ENCODE measurements at places on chromosomes 3 and 15.

DNA sequence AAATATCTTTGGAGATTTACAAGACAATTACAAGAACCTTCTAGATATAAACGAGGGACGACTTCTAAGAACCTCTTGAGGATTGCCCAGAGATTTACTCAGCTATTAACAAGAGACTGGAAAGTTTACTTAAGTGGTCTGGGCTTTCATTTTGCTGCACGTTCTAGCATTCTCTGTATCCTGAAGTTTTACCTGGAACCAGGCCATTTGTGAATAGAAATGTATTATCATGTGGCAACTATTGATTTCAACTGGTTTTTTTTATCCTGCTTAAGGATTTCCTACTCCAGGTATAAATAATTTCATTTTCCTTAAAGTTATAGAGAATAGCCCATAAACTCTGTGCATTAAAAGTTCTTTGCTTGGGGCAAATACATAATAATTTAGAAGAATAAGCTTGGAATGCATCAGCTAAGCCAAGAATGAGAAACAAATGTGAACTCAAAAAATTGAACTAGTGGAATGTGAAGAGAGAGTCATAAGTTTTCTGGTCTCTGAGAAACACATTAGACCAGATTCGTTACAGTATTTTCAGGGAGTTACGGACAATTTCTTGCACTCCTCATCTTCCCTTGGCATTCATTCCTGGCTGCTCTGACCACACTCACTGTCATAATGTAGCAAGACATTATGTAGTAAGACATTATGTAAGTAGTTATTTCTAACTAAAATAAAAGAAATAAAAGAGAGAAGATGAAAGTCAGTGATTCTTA lies 1.3 kb downstream of the AQP9 start:
- no peak for DNase-seq

- no peak for DNase-seq
These were observed 9.2 kb upstream of the TIGIT start for GRCh38 chr3:114284644-114285043.

GRCh38 chr3:128196647-128197046 lies 43.4 kb downstream of the EEFSEC start:
- DNase-seq, result no peak

- DNase-seq, result no peak
These were observed 103.9 kb downstream of the TMEM266 start for GRCh38 chr15:76163457-76164295.

GRCh38 chr3:81105789-81106488 lies 655.5 kb downstream of the GBE1 start:
- DNase-seq, result no peak

- DNase-seq, result no peak
These were observed 215.9 kb downstream of the GAP43 start for GRCh38 chr3:115839246-115839645.

DNA sequence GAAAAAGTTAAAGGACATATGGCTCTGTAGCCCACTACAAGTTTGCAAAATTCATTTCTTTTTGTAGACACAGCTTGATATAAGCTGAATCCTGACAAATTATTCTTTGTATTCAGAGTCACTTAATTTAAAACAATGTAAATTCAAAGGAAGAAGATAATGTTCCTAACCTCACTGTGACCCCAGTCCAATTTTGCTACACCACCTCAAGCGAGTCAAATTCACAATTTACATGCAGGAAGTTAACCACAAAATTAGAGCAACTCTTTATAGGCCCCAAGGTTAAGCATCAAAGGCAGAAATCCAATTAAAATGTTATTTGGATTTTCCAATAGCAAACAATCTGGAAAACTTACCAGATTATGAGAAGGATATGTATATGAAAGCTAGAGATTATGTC lies 119.5 kb upstream of the CNTN6 start:
- no peak for DNase-seq

DNA sequence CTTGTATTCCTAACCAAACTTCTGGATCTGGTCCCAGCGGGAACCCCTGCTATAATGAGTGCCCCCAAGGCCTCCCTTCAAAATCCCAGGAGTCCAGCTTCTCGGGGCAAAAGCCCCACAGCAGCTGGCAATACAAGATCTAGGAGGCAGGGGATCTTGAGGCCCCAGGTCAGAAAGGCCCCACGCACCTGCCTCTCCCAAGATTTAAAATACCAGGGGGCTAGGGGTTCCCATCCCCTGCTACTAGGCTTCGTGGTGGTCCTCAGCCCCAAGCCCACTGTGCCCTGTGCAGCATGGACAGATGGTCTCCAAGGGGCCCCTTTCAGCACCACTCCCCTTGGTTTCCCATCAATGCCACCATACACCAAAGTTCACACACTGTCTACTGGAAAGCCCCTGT lies 15.8 kb upstream of the CYP11A1 start:
- DNase-seq, result no peak

DNA sequence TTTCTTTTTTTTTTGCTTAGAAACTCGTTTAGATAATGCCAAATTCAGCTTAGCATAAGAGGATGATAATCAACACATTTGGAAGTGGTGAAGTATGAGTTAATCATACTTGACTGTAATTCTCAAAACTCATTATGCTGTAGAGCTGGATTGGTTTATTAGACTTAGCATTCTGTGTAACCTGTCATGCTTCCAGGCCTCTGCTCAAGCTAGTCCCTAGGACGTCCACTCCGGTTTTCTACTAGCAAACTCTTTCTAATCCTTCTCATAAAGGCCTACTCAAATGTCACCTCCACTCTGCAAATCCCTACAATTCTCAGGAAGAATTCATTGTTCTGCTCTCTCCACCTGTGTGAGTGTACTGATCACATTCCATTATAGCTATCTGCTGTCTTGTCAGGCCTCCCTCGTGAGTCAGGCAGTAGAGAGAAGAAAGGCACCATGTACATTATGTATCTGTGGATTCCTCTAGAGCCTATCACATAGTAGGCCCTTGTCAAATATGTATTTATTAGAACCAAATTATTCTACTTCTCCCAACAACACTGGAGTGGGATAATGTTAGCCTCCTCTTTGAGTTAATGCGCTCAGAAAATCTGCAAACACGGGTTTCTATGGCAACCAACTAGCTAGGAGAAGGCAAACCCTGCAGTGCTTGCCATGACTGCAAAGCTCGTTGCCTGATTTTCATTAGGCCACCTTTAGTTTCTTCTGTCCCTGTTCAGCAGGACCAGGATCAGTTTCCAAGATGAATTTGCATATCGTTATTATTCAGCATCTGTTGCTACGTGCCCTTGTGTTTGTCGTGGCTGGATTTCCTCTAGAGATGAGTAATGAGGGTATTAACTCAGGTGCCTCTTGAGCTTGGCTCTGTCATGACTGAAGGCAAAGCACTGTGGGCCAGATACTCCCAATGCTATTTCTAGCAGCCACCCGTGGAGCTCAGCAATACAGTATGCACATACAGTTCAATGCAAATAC lies 30.7 kb downstream of the ATP13A5 start:
- DNase-seq, result peak; percentile 61

DNA sequence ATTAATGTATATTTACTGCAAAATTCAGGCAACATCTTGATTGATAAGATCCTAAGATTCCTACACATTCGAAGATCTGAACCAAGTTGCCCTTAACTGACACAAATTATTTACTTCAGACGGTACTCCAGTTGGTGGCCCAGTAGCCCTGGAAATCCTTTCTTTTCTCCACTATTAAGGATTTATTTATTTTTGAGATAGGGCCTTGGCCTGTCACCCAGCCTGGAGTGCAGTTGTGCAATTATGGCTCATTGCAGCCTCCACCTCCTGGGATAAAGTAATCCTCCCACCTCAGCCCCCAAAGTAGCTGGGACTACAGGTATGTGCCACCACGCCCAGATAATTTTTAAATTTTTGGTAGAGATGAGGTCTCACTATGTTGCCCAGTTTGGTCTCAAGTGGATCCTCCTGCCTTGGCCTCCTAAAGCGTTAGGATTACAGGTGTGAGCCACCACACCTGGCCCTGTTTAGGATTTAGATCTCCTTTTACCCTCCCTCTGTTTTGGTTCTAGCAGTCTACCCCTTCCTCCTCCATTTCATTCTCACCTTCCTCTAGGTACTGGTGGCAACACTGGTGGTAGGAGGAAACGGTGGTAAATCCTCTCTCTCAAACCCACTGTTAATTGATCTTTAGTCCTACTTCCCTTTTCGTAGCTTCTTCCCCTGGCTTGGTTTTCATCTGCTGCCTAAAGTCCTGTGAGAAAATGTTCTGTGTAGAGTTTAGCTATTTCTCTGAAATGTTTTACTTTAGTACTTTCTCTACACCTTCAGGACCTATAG lies 12.7 kb upstream of the ZNF609 start:
- DNase-seq, result no peak
